ENCODE measurements at places on chromosomes 3 and 15. TPM values are rescaled to one million over a fixed set of nuclear protein-coding genes. Genes with fewer than 3 reads are reported as not detected.

- DNase-seq = no peak
Observed at GRCh38 chr3:9041626-9042025, 78.4 kb upstream of the RAD18 start.

GRCh38 chr3:45690336-45691035 is 1.3 kb downstream of the SACM1L start:
- no peak for DNase-seq

DNA sequence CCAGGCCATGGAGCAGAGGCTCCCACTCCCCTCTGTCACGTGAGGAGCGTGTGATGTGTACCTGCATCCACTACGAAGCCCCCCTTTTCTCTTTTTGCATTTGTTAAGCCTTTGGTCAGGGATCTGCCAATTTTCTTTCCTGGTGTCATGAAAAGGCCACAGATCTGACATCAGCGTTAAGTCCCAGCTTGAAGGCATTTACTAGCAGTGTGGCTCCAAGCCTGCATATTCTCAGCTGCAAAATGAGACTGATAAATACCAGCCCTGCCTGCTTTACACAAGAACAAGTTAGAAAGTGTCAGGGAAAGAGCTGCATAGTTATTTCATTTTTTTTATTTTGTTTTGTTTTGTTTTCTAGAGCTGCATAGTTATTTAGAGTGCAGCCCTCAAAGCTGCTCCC is 2.3 kb upstream of the ANKRD63 start:
- DNase-seq = no peak

GRCh38 chr15:69979783-69980182 is 117.9 kb downstream of the TLE3 start:
- no peak for DNase-seq

GRCh38 chr15:95760508-95760907 is 570.0 kb upstream of the NR2F2 start:
- DNase-seq = no peak

DNA sequence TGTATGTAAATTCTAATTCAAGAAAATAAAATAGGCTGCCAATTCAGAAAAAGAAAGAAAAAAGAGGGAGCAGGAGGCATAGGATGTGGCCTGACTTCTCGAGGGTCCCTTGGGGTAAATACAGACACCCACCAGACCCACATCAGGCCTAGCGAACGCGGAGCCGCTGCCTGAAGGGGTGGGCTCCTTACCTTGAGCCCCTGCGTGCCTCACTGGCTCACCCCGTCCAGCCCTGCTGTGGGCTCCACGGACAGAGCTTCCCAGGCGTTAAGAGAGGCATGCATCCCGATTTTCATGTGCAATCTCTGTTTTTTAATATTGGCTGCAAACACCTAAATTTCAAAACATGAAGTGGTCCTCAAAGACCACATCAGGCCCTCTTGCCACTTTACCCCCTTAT is 257.8 kb downstream of the PLCL2 start:
- no peak for DNase-seq

DNA sequence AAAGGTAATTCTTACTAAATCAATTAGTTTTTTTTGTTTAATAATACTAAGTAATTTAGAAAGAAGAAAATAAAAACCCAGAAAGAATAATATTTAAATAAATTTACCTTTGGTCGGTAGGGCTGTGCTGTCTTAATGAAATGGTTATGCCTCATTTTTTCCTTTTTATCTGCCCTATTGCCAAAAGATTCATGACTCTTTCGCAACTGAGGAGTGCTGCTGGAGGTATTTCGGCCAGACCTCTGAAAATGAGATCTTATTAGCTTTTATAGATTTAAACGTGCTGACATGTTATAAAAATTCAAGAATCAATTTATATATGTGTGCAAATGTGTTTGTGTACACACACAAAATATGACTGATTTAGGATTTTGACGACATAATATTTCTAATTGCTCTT is 67.1 kb upstream of the USP50 start:
- DNase-seq = no peak

DNA sequence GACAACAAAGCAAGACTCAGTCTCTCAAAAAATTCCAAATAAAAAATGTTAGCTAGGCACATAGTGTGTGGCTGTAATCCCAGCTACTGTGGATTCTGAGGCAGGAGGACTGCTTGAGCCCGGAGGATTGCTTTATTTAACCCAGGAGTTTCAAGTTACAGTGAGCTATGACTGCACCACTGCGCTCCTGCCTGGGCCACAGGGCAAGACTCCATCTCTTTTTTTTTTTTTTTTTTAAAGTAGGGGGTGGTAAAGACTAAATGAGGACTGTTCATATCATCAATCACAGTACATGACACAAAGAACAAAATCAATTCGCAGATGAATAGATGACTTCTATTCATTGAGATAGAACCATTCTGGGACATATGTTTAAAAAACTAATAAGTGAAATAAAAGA is 48.1 kb downstream of the ACAP2 start:
- no peak for DNase-seq

- no peak for DNase-seq
Observed at GRCh38 chr3:124230998-124231397, 239.1 kb upstream of the ROPN1 start.

GRCh38 chr15:42735382-42736165 is 1.4 kb downstream of the CDAN1 start:
- no peak for DNase-seq

DNA sequence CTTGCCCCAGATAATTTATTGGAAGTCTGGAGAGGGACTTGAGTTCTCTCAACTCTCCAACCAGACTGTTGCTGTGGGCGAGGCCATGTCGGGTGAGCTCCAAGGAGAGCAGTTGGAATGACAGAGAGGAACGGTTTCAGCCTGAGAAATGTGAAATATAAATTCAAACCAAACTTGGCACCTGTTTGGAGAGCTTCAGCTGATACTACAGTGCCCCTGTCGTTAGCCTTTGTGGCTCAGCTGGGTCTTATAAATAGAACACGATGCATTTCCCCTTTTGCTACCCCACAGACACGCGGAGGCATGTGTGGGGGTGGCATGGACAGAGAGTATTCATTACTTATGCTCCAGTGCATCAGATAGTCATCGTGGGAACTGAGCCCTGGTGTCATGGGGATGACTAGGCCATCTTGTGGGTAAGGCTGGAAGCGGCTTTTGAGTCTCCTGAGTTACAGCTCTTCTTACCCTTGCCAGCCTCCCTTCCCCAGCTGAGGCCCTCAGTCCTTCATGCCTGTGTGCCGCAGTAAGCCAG is 15.6 kb downstream of the SMAD3 start:
- DNase-seq = no peak

DNA sequence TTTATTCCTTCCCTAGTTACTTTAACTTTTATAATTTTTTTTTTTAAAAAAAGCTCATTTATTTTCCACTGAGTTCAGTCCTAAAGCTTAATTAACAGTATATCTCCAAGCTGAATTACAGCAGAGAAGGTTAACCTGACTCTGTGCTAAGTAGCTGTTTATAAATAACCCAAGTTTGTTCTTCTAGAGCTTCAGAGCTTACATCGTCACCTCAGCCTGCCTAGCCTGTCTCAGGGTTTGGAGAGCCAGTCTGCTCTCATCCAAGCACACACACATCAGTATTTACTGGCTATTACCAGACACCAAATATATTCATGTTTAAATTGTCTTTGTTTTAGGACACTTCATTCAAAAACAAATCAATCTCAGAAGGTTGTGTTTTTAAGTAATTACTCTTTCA is 154.9 kb downstream of the CDIN1 start:
- DNase-seq = no peak

DNA sequence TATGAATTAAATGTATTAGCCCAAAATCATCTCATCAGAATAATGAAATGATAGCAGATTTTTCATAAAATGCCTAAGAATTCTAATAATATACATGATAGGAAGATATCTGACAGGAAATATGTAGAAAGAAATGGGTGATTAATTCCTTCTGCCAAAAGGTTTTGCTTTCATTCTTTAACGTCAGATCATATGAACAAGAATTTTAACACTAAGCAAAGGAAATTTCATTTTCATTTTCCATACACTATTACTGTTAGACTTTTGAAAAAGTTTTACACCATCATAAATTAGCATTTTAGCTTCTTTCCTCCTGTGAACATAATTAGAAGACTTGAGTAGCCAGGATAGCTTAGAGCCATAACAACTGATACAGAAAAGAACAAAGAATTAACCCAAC is 1099.9 kb downstream of the NSUN3 start:
- DNase-seq = no peak

DNA sequence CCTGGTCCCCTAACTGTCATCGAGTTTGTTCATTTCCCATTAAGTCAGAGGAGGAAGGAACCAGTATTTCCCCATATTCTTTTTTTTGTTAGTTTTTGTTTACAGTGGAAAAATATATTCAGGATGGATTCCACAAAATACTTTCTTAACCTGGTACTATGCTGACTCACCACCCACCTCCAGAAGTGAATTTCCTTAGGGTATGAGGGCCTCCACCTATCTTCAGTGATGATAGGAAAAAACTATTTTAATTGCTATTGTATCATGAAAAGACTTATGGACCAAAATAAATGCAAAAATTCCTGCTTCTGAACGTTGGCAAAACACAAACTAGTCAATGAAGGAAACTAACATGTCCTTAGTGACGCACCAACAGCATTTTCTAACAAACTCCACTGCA is 64.2 kb upstream of the FOXP1 start:
- no peak for DNase-seq

DNA sequence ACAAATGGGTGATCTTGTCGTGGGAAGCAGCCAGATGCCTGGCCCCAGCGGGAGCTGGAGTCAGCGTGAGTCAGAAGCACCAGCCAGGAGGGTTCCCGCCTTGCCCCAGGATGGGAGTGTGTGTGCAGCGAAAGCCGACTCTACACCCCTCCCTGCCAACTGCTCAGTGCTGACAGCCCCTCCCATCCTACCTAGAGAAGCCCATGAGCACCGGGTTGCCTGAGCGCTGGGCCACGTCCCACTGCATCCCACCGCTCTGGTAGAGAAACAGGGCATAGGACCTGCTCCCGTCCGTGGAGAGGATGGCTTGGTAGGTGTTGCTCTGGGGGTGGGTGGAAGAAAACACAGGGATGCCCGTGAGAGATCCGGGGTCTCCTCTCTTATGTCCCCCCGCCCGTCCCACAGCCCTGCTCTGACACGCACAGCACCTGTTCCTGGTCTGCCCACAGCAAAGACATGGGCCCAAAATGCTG is 42.9 kb downstream of the MUC4 start:
- no peak for DNase-seq

DNA sequence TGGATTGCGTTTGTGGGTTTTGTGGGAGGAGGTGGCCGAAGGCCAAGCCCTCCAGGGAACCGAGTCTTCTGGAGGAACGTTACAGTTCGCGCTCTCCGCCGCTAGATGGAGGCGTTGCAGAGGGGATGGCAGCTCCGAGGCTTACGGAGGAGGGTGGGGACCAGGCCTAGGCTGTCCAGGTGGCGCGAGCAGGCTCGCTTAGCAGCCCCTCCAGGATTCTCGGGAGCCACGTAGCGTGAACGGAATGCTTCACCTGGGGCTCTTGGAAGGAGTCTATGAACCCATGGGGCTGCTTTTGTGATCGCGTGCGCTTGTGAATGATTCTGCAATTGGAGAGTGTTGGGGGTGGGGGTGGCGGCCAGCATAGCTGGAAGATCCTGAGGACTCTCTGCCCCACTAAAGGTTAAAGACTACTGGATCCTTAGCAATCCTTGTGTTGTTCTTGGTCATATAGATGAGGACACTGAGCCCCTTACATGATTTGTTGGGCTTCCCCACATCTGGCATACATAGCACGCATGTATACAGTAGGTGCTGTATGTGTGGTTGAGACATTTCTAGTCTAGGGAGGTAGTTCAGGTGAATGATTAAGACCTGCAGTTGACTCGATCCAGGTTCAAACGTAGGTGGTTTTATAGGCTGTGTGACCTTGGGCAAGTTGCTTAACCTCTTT is 25.7 kb downstream of the FAM3D start:
- DNase-seq = peak; percentile 50

Gene ISLR
- 0.12 TPM for total RNA-seq

Gene LRRN1
- 0.10 TPM for total RNA-seq

Gene KLHL6
- 0.15 TPM for total RNA-seq

Gene GOLGA6L7
- not detected for total RNA-seq

Gene SLC12A1
- not detected for total RNA-seq

Gene MYO1E
- 182 TPM for total RNA-seq
